ENCODE measurements at places on chromosomes 3 and 15.

GRCh38 chr3:44184319-44184953 lies 57.2 kb upstream of the TOPAZ1 start:
- DNase-seq, result no peak

- no peak for DNase-seq
Observed at GRCh38 chr15:56082263-56082761, 88.9 kb upstream of the NEDD4 start.

DNA sequence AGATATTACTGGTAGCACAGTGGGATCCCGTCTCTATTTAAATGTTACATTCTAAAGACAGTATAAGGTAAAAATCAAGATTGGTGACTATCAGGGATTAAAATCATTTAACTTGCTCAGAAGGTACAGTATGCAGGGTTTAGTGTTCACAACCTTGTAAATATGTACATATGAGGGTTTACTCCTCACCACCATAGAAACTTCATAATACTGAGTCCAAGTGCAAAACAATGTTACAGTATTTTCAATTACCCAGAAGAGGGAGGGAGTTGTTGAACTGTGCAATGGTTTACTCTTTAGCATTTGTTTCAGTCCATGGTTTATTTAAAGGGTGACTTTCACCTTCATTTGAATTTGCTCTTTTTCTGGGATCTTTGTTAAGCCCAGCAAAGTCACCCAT lies 165.1 kb downstream of the ZNF621 start:
- DNase-seq, result no peak

DNA sequence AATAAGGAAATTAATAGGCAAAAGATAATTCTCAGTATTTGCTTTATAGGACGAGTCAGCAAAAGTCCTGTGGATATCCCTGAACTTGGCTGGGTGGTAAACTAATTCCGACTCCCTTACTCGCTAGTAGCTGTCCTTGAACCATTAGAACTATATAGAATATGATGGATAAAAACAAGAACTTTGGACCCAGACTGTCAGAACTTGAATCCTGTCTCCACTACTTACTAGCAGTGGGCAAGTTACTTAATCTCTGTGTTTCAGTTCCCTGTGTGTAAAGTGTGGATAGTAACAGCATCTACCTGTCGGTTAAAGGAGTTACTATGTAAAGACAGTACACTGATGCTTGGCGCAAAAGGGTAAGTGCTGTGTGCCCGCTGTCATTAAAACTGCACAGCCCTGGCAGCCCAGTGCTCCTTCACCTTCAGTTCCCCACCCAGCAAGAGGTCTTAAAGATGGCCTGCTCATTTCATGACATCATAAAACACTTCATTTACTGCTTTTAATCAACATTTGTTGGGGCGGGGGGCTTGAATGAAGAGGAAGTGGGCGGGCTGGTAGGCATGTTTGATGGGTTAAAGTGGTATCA lies 7.3 kb downstream of the TPM1 start:
- no peak for DNase-seq

DNA sequence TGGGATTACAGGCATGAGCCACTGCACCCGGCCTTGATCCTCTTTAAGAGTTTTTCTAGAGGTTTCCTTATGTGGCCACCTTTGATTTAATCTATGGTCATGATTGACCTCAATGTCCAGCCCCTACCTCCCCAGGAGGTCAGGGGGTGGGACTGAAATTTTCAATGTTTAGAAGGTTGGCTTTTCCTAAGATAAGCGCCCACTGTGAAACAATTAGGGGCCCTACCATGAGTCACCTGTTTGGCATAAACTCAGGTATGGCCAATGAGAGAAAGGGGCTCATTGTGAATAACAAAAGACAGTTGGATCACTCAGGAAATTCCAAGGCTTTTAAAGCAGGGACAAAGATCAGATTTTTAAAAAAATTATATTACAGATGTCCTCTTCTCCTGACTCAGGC lies 51.1 kb downstream of the ZBTB11 start:
- no peak for DNase-seq

DNA sequence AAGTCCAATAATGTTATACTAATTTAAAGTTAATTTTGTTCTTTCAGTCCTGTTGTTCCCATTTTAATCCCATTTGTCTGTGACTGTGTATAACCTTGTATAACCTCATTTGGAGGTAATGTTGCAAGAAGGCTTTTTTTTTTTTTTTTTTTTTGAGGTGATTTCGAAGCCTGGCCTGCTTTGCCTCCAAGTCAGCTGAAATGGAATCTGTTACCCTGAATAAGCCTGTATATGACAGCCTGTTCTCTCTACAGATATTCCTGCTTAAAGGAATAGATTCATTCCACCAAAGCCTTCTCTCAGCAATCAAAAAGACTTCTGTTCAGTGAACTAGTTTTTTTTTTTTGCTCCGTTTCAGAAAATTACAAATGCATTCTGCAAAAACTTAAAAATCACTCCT lies 271.8 kb upstream of the UBE2E1 start:
- DNase-seq, result no peak

GRCh38 chr3:194879991-194880939 lies 194.6 kb downstream of the FAM43A start:
- DNase-seq, result no peak

- DNase-seq, result no peak
Observed at GRCh38 chr3:99945328-99945995, 127.8 kb downstream of the CMSS1 start.

DNA sequence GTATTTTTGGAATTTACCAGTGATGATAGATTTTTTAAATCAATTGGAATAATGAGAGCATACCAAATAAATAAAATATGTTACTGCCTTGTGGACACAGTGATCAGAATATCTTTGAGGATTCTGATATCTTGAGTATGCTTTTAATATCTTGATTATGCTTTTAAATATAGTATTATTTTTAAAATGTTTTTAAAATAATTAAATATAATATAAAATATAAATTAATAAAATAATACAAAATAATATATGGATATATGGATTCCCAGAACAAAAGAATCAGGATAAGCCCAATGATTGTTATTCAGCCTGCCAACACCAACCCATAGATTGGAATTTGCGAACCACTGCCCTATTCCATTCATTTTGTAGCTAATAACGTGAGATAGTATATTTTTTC lies 91.9 kb upstream of the MLF1 start:
- DNase-seq, result no peak

DNA sequence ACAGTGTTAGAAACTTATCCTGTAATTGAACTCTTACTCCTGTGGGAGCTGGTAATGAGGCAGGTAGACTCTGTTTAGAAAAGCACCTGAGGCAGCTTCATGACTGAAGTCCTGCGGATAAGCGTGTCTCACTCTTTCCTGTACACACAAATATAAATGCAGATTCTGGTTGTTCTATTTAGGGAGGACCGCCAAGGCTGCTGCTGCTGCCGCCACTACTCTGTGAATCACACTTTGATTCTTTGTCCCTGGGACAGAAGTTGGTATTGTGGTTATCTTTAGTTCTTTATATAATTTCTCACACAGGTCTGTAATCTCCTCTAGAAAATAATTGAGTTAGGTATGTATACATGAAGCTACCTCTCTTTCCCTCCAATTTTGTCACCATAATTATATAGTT lies 3.6 kb downstream of the LSAMP start:
- DNase-seq, result no peak

All from stimulated activated CD4-positive, alpha-beta T cell treated with anti-CD3 and anti-CD28 coated beads, TNF-alpha, amount 100 ng/mL, for 24 hours (primary cell).